ENCODE measurements at places on chromosomes 3 and 15.

DNA sequence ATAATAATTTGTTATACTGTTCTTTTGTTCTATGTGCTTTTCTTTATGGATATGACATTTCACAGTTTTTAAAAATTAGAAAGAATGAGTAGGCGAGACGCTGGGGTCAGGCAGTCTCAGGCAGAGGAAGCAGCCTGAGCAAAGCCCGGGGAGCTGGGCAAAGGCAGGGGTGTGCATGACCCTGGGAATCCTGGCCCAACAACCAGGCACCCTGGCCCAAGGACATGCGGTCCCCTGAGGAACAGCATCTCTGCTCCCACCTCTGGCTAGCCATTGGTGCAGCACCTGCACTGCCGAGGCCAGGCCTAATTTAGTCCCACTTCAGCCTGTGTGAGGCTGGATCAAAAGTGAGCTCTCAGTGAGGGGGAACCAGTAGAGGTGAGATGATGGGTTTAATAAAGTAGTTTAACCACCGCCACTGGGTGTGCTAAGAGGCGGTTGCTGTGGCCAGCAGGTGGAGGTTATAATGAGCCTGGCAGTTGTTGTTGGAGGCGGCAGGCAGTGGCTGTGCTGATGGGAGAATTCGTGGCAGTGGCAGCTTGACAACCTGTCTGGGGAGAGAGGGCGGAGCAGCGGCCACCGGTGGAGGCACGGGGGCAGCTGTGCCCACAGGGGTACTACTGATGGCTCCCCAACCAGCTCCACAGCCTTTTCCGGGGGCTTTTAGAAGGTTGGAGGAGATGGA, 41.5 kb downstream of the PRKCD start:
- DNase-seq = no peak

GRCh38 chr3:34237946-34238345, 439.5 kb downstream of the PDCD6IP start:
- no peak for DNase-seq

DNA sequence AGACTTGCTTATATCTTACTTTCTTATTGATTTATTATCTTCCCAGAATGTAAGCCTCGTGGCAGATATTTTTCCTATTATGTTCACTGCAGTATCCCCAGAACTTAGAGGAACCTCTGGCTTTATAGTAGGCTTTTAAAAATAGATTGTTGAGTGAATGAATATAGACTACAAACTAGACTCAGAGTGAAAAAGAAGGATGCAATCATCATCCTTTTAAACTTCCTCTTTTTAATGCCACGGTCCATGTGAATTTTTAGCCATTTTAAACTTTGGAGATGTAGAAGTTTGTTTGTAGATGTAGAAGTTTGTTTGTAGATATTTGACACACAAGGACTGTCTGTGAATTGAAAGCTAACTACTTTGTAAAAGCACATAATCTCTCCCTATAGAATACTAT, 7.2 kb upstream of the P2RY12 start:
- no peak for DNase-seq

DNA sequence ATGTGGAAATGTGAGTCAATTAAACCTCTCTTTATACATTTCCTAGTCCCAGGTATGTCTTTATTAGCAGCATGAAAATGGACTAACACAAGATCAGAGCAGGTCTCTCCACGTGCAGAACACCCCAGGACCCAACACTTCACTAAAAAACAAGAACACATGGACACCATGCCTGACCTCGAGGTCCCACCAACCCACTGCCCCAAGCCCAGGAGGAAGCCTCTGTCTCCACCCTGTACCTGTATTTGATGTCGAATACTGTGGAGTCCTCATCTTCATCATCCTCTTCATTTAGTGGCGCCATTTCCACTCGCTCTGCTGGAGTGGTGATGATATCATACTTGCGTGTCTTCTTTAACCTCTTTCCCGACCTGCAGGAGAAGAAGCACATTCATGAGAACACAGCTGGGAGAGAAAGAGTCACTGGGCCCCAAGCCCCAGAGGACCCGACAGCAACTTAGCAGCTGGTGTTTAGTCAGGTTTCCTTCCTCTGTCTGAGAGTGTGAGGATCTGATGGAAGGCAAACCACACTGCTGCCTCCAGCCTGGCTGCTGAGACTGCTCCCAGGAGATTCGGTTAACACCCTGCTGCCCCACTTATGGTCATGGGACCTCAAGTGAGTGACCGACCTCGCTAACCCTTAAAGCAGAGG, 25.5 kb downstream of the FAM174B start:
- DNase-seq = no peak

GRCh38 chr15:42359985-42360384, 684 bp downstream of the CAPN3 start:
- no peak for DNase-seq

DNA sequence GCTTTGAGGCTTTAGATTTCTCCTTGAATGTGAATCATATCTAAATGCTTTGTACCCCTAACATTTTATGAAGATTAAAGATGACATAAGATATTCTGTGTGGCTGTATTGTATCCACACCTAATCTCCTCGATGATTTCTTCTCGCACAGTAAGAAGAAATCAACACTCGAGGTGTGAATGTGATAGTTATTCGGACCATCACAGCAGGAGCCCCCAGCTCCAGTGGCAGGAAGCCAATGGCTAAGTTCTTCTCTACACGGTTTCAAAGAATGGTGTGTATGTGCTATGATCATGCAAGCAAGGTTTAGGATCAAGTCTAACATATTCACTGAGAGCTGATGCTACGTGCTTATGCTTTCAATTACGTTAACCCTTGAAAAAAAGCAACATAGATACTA, 271.0 kb downstream of the SUCLG2 start:
- no peak for DNase-seq

DNA sequence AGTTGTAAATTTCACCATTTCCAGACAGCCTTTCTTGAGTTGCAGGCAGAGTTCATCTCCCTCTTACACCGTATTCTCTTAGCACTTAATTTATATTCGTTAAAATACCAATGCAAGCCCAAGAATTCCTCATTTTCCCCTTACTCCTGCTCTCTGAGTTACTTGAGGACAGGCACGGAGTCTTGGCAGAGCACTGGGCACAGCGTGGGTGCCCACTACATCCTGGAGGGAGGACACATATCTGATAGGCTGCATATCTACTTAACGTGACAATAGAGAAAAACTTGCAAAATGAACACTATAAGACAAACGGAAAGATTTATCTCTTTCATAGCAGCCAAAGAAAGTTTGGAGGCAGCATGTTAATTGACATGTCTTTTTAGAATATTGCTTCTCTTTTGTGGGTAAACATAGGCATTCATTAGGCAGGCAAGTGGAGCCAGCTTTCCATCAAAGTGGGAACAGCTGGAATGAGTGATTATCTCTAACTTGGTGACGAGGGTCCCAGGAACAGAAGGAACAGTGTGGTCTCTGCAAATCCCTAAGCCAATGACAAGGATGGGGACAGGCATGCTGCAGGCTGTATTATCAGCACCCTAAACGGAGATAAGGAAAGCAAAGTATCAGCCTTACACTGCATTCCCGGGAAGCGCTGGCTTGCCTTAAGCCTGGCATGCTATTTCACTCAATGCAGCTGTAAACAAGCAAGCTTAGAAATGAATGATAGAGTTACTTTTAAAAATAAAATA, 116.5 kb downstream of the RTP4 start:
- DNase-seq = no peak

DNA sequence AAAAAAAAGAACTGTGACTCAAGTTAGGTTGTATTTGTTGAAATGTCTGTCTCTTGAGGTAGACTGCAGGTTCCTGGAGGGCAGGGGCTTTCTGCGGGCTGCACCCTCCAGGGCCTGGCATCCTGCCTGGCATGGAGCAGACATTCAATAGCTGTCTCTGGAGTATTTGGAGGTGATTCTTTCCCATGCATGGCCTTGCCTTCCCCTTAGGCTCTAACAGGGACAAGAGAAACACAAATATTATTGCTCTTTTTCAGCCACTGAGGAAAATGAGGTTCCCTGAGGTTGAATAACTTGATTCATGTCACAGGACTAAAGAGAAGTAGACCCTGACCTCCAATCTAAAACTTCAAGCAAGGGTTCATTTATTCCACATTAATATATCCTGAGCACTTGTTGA, 18.6 kb upstream of the FLNB start:
- no peak for DNase-seq

- no peak for DNase-seq
These were observed 101.2 kb upstream of the KLF13 start for GRCh38 chr15:31225356-31225955.

GRCh38 chr3:140406655-140407054, 271.2 kb upstream of the TRIM42 start:
- no peak for DNase-seq

GRCh38 chr3:61343543-61343942, 92.3 kb upstream of the FHIT start:
- DNase-seq = no peak

DNA sequence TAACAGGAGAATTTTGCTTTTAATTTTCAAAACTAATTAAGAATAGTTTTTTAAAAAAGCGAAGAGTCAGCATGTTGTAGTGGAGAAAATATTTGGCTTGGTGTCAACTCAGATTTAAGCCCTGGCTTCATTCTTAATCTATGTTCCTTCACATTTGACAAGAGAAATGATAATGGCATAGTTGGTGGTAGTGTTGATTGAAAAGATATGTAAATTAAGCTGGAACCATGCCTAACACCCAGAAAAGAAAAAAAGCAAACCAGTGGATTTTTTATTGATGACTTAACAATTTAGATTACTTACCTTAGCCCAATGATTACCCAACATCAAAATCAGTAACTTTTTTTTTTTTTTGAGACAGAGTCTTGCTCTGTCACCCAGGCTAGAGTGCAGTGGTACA, 27.4 kb downstream of the TCAIM start:
- DNase-seq = no peak

DNA sequence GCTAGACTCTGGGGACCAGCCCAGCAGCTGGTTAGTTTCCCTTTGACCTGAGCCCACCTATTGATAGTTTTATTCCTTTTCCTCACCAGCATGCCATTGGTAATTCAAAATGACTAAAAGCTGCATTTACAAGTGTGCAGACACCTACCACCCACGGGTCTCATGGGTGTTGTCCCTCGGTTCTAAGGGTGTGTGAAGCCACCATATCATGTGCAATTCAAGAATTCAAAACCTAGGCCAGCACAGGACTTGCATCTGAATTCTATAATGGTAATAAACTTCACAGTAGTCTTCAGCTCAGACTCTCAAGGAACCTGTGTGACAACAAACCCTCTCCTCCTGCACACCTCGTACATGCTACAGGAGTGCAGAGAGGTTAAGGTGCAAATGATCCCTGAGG, 55.3 kb downstream of the NTRK3 start:
- DNase-seq = no peak

DNA sequence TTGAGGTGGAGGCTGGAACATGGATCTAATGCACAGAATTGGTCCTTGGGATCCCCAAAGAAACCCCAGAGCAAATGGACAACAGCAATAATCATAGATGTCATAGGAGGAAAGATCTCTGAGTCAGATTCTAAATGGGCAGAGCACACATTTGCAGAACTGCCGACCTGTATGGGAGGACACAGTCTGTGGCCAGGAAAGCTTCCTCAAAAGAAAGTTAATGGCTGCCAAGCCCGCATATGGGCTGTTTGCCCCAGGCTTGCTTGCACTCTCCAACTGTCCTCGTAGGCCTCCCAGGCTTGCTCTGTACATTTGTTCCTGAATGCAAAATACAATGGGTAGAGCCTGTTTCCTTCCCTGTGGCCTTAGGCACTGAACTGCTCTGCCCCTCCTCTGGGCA, 102.0 kb upstream of the PLXNA1 start:
- no peak for DNase-seq

DNA sequence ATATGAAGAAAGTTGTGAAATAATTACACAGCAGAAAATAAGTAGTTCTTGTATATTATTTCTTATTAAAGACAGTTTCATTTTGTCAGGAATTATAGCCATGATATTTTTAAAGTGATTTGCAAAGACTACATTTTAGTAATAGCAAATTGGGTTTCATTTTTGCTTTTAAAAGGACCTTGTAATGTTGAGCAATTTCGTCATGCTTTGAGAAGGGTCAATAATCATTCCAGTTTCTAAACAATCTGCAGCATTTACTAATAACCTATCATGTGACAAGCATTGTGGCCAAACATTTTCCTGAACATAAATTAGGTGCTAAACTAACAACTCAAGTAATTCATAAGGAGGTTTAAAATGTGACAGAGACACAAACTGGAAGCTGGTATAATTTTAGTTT, 214.4 kb upstream of the CBLB start:
- DNase-seq = no peak

GRCh38 chr15:94877833-94878232, 646.5 kb downstream of the MCTP2 start:
- DNase-seq = no peak

DNA sequence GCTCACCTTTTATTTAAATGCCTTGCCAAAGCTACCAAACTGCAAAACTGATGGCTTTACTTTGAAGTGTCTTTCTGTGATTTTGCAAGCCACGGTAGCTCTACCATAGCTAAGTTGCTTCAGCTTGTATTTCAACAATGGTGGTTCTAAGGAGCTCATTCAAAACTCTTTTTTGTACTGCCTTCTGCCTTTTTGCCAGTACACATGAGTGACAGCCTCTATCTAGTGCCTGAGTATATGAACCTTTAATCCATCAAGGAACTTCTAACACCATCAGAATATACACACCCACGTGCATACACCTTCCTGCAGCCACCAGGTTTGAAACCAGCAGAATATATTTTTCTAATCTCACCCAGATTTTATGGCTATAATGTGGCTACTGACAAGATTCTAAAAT, 10.4 kb upstream of the NR2F2 start:
- DNase-seq = no peak

DNA sequence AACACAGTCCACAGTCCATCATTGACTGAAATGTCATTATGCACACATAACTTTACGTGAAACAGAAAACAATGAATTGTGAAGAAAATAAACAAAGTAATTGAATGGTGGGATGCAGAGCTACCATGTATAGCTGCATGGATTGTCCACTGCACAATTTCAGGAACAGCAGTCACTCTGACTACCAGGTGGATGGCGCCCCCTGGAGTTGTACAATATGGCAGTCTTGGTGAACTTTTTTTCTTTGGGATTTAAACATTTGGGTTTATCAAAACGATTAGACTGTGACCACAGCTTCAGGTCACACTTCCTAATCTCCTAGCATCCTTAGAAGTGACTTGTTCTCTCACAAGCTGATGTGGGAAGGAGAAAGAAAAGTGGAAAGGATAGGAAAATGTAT, 48.9 kb upstream of the TCF12 start:
- DNase-seq = no peak

DNA sequence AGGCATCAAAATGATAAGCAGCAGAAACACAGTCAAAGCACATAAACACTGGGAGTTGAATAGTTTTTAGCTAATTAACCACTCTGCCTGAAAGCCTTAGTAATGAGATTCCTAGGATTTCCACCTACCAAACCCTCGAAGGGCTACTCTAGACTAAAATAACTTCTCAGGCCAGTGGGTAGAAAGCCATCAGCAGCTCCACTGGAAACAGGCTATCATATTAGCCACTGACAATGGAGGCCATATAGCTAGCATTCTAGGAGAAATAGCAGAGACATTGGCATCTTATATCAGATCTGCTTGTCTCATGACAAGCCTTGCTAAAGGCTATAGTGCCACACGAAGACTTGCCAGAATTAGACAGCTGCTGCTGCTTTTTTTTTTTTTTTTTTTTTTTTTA, 4.5 kb upstream of the CAPN3 start:
- DNase-seq = no peak
